ENCODE measurements at places on chromosomes 7 and 10.

DNA sequence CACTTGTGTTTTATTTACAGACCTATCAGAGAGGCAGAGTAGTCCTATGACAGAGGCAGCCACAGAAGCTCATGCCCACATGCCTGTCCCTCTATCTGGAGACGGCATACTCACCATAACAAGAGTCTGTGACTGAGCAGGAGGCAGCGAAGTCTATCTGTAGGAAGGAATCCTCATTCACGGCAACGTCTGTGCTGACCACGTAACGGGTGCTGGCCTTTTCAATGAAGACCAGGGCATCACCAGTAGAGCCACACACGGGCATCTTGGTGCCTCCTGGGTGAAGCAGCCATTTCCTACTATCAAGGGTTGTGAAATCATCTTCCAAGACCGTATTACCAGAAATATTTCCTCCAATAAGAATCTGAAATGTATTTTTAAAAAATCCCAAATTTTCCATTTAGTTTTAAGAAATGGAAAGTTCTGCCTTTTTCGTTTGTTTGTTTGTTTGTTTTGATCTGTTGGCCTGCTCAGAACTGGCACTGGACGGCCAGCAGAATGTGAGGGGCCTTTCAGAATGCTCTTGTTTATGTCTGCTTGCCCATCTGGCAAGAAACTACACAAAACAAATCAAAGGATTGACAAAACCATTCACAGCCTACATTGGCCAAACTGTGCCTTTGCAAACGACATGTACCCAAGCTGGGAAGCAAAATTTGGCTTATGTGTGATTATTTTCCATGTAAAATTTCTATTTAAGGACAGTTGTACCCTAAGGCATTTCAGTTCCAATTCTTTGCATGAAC, 93.1 kb upstream of the SLC26A5 start:
- DNase-seq = no peak

GRCh38 chr10:80324891-80325364, 31.6 kb downstream of the DYDC1 start:
- no peak for DNase-seq

- no peak for DNase-seq
Observed at GRCh38 chr7:31190906-31191305, 138.8 kb downstream of the ADCYAP1R1 start.

- no peak for DNase-seq
Observed at GRCh38 chr7:77399816-77400215, 16.3 kb downstream of the GSAP start.

- DNase-seq = no peak
Observed at GRCh38 chr7:100167912-100168323, 499 bp downstream of the GAL3ST4 start.

DNA sequence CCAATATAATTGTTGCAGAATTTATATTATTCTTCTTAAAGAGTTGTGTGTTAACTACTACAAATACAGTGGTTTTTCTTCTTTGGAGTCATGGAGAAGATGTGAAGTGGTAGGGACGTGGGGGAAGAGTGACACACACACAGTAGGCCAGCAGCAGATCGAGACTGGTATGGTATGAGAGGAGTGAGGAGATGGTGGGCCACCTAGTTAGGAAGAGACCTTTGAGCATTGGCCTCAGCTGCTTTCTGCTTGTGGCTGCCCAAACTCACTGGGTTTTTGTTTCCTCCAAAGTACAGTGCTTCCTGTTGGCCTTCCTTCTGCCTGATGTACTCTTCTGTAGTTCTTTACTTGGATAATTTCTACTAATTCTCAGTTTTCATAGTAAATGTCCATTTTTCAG, 14.6 kb downstream of the VCL start:
- DNase-seq = no peak

- DNase-seq = no peak
Observed at GRCh38 chr10:33272635-33273034, 61.8 kb downstream of the NRP1 start.

DNA sequence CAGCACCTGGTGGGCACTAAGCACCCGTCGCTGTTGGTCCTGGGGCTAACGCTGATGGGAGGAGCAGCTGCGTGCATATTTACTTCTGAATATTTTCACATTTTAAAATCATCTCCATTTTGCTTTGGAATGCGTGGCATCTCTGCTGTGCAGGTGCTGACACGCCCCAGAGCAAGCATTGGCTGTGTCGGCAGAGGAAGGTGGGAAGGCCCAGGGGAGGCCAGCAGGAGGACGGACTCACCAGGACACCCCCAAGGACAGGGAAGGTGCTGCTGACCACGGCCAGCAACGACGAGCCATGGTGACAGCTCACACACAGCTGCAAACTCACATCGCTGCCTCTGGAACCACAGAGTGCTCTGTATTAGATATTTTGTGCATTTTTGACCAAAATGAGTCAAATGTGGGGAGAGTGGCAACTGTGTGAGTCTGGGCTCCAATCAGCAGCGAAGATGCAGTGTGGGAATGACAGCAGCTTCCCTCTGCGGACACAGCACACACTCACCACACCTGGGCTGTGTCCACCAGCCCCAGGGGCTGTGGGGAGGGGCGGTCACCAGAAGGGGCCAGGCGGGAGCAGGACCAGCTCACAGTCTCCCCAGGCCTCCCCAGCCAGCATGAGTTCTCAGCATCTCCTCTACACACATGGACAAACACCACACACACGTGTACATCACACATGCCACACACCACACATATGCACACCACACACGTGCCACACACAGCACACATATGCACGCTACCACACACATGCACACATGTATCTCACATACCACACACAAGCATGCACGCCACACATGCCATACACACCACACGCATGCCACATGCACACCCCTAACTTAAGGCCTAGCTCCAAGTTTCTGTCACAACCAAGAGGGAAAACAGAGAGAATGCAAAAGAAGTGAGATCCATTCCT, 58.2 kb downstream of the PTPRN2 start:
- no peak for DNase-seq

- no peak for DNase-seq
Observed at GRCh38 chr10:74047304-74047703, 49.4 kb downstream of the VCL start.

DNA sequence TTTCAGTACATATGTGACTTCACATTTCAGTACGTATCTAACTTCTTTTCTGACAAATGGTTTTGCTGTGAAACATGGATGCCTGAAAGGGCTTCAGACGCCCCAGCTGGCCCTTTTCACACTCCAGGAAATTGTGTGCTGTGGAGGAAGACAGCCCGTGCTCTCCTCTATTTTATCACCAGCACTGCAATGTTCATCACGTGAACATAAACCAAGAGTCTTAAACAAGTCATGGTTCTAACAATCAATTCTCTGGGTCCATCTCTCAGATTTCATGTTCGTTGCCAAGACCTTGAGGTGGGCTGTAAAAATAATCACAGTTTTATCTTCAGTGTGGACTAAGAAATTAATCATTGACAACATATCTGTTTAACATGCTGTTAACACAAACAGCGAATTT, 141.2 kb downstream of the WDR37 start:
- DNase-seq = no peak

- DNase-seq = no peak
Observed at GRCh38 chr10:3786295-3787015, 1.4 kb upstream of the KLF6 start.

DNA sequence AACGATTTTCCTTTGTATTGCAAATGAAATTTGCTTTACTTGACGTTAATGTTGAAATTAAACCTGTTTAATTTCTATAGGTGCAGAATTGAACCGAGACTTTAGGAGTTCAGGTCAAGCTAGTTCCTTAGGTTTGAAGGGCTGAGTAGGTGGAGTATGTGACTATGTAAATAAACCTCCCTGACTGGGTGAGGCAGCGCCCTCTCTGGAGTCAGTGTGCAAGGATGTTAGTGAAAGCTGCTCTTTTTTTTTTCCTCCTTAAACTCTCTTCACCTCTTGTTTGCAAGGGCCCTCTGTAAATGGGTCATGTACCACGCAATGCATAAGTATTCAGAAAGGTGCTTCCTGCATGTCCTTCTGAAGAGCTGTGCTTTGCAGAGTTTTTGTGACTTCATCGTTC, 33.8 kb downstream of the GALNT17 start:
- DNase-seq = no peak

GRCh38 chr10:34661580-34661979, 153.5 kb downstream of the PARD3 start:
- no peak for DNase-seq

GRCh38 chr10:105075031-105075430, 433.9 kb downstream of the SORCS3 start:
- DNase-seq = no peak

GRCh38 chr10:61708846-61709245, 46.1 kb downstream of the CABCOCO1 start:
- DNase-seq = no peak

Data from ascending aorta (tissue), 2 donors.